ENCODE measurements at places on chromosomes 2 and 18. TPM values are rescaled to one million over a fixed set of nuclear protein-coding genes. Genes with fewer than 3 reads are reported as not detected.

OTOS gene
- not detected for total RNA-seq

BOK gene
- total RNA-seq: 421 TPM

CYP26B1 gene
- total RNA-seq: 27.9 TPM

SLC4A3 gene
- total RNA-seq: 5.7 TPM

NEURL3 gene
- total RNA-seq: not detected

KATNAL2 gene
- total RNA-seq: 2.6 TPM

VPS54 gene
- 28.0 TPM for total RNA-seq

NOL4 gene
- total RNA-seq: not detected

RND3 gene
- total RNA-seq: 115 TPM

ANKRD62 gene
- total RNA-seq: not detected

KCNK3 gene
- total RNA-seq: 5.7 TPM

SPEG gene
- total RNA-seq: 0.49 TPM

FAM237A gene
- not detected for total RNA-seq

All from subcutaneous adipose tissue (tissue), 4 donors.